BE2C (cell line): ENCODE measurements at places on chromosomes 3 and 15.
A peak's percentile ranks its signal among the peaks of the same experiment; 100 is the strongest.

GRCh38 chr3:139260793-139261736 lies 82.8 kb upstream of the MRPS22 start:
- DNase-seq: no peak

DNA sequence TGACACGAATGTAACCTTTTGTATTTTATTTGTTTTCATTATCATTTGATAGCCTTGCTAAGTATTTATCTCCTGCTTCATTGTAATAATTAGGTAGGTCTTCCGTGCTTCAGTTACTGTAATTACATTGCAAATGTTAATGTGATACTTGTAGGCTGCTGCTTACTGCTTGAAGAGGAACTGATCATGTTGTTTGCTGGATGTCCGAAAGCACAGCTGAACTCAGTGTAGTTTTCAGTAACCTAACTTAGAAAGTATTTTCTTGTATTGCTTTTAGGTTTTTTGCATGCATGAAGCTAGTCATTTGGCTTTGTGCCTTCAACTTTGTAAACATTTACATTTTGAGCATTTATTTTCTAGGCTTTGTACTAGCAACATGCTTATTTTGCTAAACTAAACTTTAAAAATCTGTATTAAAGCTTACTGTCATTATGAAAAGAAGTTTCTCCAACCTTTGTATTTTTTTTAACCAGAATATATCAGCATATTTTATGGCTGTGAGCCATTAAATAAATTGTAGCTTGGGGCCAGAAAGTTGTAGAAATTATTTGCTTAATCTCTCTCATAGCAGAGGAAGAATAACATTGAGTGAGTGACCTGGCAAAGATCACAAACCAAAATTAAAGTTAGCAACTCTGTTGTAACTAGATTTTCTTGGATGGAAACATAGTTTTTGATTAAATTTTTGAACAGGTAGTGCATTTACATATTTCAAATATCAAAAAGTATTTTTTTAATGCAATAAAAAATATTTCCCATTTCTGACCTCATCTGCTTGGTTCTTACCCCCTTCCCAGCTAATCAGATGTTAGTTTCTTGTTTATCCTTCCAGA lies 30.7 kb downstream of the SACM1L start:
- DNase-seq: no peak

- no peak for DNase-seq
Measured at GRCh38 chr3:96086018-96086417, 728.4 kb upstream of the EPHA6 start.

DNA sequence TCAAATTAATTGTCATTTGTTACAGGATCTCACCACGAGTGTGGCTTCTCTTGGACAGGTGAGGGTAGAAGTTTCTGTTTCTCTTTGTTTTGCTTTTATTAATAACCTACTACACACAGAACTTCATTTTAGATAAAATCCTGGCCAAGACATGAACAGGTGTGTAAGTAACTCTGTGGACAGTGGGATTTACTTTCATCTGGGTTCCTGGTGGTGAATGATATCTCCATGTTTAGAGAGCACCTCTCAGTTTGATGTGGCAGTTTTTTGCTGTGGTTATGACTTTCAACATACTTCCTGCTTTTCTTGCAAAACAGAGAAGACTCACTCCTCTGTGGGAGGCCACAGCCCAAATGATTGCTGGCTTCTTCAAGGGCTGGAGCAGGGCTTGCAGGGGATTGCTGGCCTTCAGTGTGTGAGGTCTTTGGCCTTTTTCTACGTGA lies 71.1 kb upstream of the XCR1 start:
- no peak for DNase-seq

- DNase-seq: no peak
Measured at GRCh38 chr15:32994810-32995424, 199.6 kb downstream of the FMN1 start.

GRCh38 chr3:10434938-10435336 lies 70.4 kb downstream of the ATP2B2 start:
- DNase-seq: no peak

DNA sequence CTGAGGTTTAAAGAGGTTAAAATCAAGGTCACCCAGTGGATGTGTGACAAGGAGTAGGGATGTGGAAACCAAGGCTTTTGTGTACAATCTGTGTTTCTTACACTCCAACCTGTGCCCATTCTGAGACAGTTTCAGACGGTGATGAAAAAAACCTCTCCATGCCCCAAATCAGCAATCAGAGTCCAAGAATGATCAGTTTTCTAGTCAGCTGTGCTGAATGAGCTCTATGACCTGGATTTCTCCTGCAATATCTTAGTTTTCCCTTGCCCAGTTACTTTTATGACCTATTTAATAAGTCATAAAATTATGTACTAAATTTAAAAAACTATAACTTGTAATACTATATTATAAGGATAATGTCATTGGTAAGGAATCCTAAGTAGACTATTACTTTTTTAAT lies 37.5 kb upstream of the CBLB start:
- DNase-seq: no peak

DNA sequence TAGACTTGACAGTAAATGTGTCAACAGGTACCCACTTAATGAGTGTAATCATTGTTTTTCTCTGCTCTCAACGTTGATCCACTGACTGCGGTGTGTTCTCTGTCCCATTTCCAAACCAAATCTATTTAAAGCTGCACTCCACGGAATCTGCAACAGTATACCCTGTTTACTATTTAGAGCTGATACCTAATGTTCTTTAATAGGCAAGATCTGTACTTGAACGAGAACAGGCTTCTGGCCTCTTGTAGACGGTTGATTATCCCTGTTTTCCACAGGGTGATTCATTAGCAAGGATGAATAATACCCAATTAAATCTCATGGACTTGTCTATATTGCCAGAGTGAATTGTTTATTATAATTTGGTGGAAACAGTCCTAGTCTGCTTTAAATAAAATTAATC lies 189.9 kb downstream of the LPP start:
- no peak for DNase-seq

DNA sequence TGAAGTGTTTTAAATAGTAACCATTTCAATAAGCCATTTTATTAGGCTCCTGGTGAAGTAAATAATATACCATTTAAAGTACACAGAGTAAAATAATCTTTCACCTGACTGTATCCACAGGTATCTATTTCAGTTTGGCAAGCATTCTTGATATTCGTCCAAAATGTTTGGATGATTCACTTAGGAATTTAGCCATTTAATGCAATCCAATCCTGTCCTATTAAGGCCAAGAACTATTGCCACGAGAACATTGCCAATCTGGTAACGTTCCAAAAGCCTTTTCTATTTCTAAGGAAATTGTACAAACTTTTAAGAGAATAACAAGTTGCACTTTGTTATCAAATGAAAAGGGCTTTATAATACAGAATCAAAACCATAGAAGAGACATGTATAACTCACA lies 209.8 kb upstream of the THRB start:
- DNase-seq: no peak

DNA sequence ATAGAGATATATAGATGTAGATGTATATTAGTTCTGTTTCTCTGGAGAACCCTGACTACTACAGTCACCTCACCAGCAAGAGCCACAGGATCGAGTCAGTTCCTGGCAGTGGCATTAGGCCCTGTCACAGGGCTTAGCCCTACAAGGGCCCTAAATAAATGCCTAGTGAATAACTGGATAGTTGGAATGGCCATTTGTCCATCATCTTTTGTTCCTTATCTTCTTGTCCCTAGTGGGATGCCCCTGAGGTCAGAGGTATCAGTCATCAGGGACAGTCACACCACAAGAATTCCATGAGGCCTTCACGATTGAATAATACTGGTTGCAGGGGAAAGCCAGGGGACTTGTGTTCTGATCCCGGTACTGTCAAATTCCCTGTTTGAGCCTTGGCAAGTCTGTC lies 204.9 kb upstream of the PPP2R3A start:
- no peak for DNase-seq

GRCh38 chr3:189839576-189839975 lies 208.4 kb downstream of the TP63 start:
- no peak for DNase-seq

DNA sequence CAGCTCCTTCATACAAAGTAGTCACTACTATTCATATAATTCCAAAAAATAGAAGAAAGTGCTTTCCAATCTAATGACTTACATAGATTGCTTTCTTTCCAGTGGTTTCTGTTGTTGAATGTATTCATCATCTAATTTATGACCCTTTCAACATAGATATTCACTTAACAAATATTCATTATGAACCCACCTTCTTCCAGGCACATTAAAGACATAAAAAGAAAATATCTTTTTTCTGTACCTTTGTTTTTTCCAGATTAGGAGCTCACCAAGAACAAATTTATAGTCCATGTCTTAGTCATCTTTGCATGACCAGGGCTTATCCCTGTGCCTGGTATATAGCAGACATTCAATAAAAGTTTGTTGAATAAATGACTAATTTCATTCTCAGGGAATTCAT lies 32.4 kb upstream of the PDZRN3 start:
- no peak for DNase-seq

GRCh38 chr3:168312984-168313383 lies 217.3 kb upstream of the GOLIM4 start:
- DNase-seq: no peak

GRCh38 chr15:83766339-83766738 lies 112.4 kb downstream of the ADAMTSL3 start:
- DNase-seq: no peak

DNA sequence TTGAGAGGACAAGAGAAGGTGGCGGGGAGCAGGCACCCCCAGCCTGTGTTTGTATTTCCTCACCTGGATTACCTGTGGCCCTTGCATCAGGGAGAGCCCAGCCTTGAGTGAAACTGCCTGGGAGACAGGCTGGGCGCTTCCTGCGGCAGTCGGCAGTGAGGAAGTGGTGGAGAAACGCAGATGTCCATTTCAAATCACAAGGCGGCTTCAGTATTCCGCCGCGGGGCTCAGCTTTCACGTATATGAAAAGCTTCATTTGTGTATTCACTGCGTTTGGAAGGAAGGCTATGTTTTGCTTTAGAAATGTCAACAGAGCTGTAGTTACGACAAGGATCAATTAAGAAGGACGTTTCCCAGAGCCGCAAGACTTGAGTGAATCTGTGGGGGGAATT lies 167.4 kb upstream of the CTDSPL start:
- no peak for DNase-seq

DNA sequence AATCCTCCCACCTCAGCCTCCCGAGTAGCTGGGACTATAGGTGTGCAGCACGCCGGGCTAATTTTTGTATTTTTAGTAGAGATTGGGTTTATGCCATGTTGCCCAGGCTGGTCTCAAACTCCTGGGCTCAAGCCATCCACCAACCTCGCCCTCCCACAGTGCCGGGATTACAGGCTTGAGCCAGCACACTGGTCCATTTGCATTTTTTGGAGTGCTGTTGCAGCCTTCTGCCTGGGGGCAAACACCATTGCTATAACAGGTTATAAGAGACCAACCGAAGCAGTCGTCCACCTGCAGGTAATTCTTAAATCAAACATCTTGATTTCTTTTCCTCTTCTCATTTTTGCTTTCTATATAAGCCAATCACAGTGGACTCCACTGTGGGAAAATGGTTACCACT lies 27.7 kb downstream of the ACKR4 start:
- no peak for DNase-seq

DNA sequence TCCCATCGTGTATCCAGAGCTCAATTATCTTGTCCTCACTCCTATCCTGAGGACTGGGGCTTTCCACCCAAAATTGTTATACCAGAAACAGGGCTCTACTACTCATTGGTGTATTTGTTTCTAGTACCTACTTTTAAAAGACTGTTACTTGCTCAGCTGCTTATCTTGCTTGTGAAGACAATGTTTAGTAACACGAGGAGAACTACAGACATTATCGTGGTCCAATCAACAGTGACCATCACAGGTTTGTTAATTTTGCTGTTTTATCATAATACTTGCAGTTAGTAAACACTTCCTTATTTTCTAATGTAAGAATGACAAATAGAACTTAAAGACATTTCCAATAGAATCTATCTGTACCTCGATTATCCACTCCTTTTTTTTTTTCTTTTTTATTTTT lies 13.5 kb downstream of the LRCH3 start:
- DNase-seq: no peak

GRCh38 chr3:162092751-162093150 lies 596.1 kb downstream of the OTOL1 start:
- DNase-seq: no peak

GRCh38 chr15:66936109-66936860 lies 129.1 kb upstream of the SMAD3 start:
- DNase-seq: no peak

DNA sequence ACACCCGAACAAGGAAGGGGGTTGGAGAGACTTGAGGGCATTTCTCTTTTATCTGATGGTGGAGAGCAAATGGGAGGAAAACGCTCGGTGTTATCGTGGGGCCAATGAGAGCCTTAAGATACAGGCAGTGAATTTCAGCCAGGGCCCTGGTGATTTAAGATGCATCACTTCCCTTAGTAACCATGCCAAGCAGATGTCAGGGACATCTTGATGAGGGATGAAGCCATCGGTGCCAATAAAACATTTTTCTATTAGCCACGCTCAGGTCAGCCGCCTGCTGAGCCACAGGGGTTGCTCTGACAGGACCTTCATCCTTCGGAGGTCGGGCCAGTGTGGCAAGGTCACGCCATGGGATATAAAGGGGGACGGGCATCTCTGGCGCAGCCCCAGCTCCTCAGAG lies 10.6 kb downstream of the IQSEC1 start:
- no peak for DNase-seq

DNA sequence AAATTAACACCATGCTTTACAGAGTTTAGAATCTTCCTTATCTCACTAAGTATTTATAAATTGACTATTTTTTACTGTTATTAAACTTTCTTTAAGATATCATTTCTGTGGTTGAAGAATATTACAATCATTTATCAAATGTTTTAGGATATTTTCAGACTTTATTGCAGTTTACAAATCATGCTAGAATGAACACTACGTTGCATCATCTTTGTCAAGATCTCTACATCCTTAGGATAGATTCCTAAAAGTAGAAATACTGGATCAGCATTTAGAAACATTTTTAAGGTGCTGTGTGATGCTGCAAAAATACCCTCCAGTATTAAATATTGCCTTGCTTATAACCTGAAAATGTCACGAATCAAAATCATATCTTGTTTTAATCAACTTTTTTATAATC lies 2.5 kb upstream of the PLD1 start:
- no peak for DNase-seq

DNA sequence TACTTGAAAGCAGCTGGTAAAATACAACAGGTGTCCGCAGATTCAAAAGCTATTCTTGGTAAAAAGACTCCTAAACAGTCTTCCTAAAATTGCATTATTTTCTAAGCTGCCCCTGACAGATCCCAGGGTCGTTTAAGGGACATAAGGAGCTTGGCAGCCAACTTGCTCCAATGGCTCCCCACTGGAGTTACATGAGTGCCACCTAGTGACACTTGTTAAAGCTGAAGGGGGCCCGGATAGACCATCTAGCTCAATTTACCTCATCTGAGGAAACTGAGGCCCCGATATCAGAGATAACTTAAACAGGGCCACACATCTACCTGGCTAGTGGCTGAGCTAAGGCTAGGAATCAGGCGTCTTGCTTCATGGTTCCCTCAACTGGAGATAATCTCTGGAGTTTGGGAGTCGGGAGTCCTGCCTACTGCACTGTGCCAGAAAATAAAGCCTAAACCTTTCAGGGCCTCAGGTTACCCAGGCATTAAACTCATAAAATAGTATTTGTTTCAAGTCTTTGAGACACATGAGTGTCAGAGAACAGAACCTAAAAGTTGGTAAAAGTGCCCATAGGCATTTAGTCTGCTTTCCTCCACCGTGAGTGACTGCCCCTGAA lies 6.5 kb upstream of the TBC1D23 start:
- DNase-seq: peak; percentile 71
